ENCODE measurements at places on chromosomes 2 and 18.

GRCh38 chr2:50084086-50084843, 930.0 kb upstream of the FSHR start:
- DNase-seq, result no peak

DNA sequence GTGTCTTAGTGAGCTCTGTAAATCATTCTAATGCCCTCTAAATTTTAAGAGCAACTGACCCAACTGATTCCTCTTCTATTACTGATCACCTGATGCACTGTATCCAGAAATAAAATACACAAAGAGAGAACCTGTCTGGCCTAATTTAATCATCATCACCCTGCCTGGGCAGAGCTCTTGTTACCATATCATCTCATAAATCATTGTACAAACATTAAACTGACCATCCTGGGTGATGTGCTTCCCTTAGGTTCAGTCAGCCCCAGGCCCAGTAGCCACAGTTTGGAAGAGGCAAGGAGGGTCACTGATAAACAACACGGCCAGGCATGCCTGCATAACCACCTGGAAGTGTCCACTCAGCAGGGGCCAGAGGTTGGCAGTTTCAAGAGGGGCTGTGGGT, 22.7 kb upstream of the ACMSD start:
- DNase-seq, result no peak

DNA sequence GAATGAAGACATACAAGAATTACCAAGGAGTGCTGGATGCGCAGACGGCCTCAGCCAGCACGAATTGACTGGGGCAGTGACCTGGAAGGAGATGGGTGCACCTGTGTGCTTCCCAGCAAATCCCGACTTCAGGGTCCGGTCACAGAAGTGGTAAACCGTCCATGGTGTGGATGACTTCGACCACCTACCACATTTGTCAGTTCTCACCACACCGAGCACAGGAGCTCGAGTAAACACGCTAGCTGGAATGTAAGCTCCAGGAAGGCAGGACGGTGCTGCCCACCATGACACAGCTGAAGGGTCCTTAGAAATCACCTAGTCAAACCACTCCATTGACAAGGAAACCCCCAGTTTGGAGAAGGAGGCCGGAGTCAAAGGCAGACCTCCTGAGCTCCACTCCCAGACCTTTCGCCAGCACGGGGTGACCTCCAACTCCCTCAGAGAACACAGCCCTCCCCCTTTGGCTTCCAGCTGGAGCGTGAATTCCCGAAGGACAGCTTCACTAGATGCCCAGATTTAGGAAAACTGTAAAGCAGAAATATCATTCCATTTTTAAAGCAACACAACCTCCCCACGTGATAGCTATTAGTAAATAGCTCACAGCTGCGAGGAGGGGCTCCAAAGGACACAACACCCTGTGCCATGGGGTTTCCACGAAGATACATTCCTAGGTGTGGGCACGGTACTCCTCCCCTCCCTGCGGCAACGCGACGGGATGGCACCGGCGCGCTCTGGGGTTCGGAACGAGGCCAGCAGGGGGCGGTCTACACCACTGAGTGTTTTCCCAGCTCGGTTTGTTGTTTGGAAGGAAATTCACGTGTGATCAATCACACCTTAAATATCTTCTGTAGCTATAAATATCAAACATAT, 34.1 kb upstream of the GNAL start:
- DNase-seq, result no peak

DNA sequence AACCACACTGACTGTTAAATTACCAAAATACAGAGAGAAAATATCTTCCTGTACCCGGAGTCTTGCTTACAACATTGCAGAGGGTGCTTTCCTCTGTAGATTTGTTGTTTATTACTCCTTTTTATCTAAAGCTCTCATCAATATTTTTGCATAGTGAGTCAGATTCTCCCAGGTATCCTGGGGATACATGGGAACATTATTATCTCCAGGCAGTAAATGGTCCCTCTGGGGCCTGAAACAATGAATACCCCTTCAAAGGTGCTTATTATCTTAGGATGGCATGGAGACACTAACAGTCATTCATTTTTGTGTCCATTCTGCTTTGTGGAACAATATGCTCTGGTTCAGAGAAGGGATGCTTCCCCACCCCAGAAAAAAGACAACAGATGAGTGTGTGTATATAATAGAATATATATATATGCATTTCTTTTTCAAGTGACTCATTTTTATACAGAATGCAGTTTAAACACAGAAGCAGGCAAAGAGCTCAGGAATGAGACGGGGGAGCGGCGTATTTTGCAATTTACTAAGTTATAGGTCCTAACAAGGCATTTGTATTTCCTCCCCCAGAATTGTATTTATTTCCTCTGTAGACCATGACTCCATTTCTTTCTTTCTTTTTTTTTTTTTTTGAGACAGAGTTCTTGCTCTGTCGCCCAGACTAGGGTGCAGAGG, 424.8 kb upstream of the ZEB2 start:
- DNase-seq, result no peak
